Activated naive CD4-positive, alpha-beta T cell (primary cell): ENCODE measurements at places on chromosomes 11 and 22.

GRCh38 chr11:125262830-125263218 lies 98.3 kb downstream of the PKNOX2 start:
- no peak for DNase-seq

- DNase-seq = no peak
These were observed 18.0 kb downstream of the TOLLIP start for GRCh38 chr11:1291295-1292017.

GRCh38 chr11:73229321-73229895 lies 11.3 kb downstream of the P2RY2 start:
- no peak for DNase-seq

- no peak for DNase-seq
These were observed 50.2 kb downstream of the RPL27A start for GRCh38 chr11:8732748-8733241.

DNA sequence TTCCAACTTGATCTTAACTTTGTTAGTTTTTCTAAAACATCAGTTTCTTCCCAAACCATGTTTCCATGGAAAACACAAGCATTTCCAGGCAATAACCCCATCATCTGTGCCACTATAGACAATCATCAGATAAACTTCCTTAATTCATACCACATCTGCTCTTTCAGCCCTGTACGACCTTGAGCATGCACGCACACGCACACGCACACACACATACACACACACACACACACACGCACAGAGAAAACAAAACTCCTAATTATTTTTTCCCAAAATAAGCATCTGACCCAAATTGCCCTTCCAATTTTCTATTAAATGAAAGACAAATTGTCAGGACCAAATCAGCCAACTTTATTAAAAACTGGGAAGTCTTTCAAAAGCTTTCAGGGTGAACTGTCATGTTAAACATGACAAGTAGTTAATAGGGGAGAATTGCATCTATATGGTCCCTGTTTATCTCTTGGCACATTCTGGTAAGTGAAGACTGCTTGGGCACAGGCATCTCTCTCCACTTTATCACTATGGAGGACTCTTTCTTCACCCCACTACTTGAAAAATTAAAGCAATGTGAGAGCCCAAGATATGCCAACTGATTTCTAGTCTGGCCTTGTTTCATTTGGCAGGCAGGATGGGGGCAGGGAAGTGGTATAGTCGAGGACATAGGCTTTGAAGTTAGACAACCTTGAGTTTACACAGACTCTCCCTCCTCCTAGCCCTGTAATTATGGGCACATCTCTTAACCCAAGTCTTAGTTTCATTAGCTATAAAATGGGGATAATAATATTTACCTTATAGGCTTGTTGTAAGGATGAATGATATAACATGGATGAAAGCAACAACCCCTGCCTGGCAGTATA lies 15.1 kb downstream of the ADM start:
- no peak for DNase-seq

- no peak for DNase-seq
These were observed 1.7 kb downstream of the FCHSD2 start for GRCh38 chr11:73140213-73141030.

- no peak for DNase-seq
These were observed 17.6 kb downstream of the BLID start for GRCh38 chr11:122098261-122098980.

GRCh38 chr11:65764434-65764833 lies 16.3 kb downstream of the AP5B1 start:
- no peak for DNase-seq
